ENCODE measurements at places on chromosomes 11 and 22. TPM values are rescaled to one million over a fixed set of nuclear protein-coding genes. Genes with fewer than 3 reads are reported as not detected.

Gene CD81
- 382 TPM for total RNA-seq

Gene SLC5A1
- 0.24 TPM for total RNA-seq

Gene OR10A2
- total RNA-seq, result not detected

Gene HEPN1
- not detected for total RNA-seq

Gene LDHAL6A
- total RNA-seq, result not detected

Gene GLYAT
- total RNA-seq, result not detected

Gene HTATIP2
- total RNA-seq, result 207 TPM

Gene GLB1L2
- total RNA-seq, result 1.4 TPM

Gene APOBEC3B
- 28.4 TPM for total RNA-seq

Gene GUCY1A2
- 0.02 TPM for total RNA-seq

Gene SMTNL1
- not detected for total RNA-seq

All from A549 treated with GW870086 at 1 μM for 4 hours (cell line).